Psoas muscle (tissue), 8 donors: ENCODE measurements at places on chromosomes 16 and 17. TPM values are rescaled to one million over a fixed set of nuclear protein-coding genes. Genes with fewer than 3 reads are reported as not detected.
A peak's percentile ranks its signal among the peaks of the same experiment; 100 is the strongest.

Gene PRSS53
- 0.90 TPM for total RNA-seq

Gene COX11
- total RNA-seq, result 51.8 TPM

- no peak for DNase-seq
These were observed 2.1 kb upstream of the TM4SF5 start for GRCh38 chr17:4769628-4770027.

Gene C17orf78
- total RNA-seq, result not detected

- DNase-seq, result no peak
These were observed 89.2 kb downstream of the ZZEF1 start for GRCh38 chr17:4053596-4053995.

DNA sequence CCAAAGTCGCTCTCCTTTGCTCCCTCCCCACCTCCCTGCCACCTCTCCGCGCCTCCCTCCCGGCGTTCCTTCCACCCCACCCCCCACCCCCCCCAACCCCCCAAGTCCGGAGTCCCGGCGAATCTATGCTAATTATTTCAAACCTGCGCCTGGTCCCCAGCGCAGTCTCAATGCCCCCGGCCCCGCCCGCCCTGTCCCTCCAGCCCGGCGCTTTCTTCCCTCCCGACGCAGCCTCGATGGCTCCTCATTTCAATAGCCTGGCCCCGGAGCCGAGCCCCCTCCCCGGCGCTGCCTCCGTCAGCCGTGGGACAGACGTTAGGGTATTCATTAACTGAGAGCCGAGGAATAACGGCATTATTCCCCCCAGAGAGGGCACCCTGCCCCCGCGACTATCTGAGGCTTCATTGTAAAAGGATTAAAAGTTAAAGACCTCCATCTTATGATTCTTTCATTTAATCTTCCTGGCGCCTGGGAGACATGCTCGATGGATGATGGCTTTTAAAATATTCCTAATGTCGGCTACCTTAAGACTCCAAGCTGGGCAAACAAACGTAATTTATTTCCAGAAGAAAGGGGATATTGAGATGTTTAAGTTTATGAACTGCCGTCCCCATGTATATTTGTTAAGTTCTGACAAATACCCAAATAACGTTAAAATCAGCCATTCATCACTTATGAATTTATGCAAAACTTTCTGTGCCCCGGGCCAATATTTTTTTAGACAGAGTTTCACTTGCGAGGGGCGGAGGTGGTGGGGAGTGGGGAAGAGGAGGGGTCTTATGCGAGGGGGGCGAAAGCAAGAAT, 3.4 kb downstream of the NOG start:
- DNase-seq, result peak; percentile 19

GRCh38 chr16:84196727-84197394, 5.9 kb downstream of the ADAD2 start:
- DNase-seq, result no peak

- DNase-seq, result no peak
These were observed 38.0 kb downstream of the AXIN2 start for GRCh38 chr17:65523411-65523810.
